ENCODE measurements at places on chromosomes 12 and 14. TPM values are rescaled to one million over a fixed set of nuclear protein-coding genes. Genes with fewer than 3 reads are reported as not detected.

DNA sequence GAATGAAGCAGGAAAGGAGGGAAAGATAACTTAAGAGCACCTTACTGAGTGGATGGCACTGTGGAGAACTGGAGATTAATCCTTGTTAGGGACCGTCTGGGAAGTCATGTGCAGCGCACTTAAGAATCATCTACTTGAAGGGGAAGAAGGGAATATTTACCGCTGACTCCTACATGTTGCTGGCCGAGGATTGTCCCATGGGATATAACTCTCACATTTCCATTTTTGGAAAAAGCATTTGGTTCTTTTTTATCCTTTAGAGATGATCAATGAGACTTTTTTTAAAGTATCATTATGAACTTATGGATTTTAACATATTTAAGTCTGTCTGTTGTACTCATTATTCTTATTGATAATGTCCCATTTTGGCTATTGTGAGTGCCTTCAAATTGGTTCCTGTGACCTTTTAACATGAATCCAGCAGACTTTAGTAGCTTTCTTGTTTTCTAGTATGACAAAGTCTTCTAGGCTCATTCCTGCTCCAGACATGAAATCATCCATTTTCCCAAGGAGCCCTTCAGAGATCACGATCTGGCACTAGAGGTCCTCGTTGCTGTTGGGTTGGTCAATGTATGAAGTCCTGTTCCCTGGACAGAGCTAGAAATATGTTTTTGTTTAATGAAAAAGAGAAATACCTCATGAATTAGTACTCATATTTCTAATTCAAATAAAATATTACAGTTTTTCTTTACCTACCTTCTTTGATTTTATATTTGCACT lies 20.2 kb upstream of the FAM234B start:
- peak; percentile 64 for DNase-seq

GRCh38 chr14:101371799-101372793 lies 189.2 kb upstream of the DIO3 start:
- no peak for DNase-seq

- DNase-seq: no peak
Measured at GRCh38 chr12:18966954-18967353, 162.6 kb upstream of the PLEKHA5 start.

Gene FOXN4
- total RNA-seq: not detected

Gene STAC3
- total RNA-seq: 3.6 TPM

Gene GUCY2C
- total RNA-seq: not detected

DNA sequence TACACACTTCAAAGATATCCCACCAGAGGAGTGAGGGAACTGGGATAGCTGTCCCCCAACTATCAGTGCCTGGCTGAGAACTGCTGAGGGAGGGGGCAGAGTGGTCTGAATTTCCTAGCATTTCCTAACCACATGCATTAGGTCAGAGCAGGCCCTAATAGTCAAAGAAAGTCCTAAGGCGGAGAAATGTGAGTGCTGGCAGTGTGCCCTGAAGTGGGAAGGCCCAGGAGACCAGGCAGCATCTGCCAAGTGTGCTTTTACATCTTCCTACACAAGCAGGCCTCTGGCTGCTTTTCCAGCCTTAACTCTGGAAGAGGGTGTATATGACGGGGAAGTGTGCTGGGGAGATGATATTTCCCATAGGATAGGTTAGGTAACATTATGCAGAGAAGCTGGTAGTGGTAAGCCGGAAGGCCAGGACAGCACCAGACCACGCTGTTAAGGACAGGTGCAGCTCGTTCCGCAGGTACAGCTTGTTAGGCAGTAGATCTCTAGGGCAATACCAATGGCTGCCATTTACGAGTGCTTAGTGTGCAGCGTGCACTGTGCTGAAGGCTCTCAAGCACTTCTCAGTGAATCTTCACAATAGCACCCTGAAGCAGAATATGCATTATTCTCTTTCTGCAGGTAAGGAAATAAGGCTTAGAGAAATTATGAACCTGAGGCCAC lies 9.1 kb upstream of the CCDC198 start:
- DNase-seq: no peak

Gene MIP
- total RNA-seq: not detected

Gene NXPH4
- total RNA-seq: 4.2 TPM

- no peak for DNase-seq
Measured at GRCh38 chr12:29569132-29569757, 71.8 kb upstream of the OVCH1 start.

Gene CLEC4C
- total RNA-seq: not detected

- DNase-seq: no peak
Measured at GRCh38 chr14:95339301-95339865, 19.7 kb upstream of the CLMN start.

Gene CD69
- total RNA-seq: 9.0 TPM

GRCh38 chr12:112969547-112970306 lies 8.6 kb upstream of the OAS2 start:
- no peak for DNase-seq

Gene PMEL
- not detected for total RNA-seq

- no peak for DNase-seq
Measured at GRCh38 chr12:67068204-67068731, 200.9 kb upstream of the CAND1 start.

Gene GPR162
- total RNA-seq: 2.2 TPM

Gene GNG2
- 68.2 TPM for total RNA-seq

DNA sequence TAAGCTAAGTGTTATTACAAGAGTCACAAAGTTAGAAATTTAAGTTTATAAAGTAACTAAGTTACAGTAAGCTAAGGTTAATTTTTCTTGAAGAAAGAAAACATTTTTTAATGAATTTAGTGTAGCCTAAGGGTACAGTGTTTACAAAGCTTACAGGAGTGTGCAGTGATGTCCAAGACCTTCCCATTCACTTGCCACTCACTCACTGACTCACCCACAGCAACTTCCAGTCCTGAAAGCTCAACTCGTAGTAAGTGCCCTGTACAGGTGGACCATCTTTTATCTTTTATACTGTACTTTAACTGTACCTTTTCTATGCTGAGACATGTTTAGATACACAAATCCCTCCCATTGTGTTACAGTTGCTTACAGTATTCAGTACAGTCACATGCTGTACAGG lies 60.9 kb upstream of the TMEM263 start:
- DNase-seq: no peak

DNA sequence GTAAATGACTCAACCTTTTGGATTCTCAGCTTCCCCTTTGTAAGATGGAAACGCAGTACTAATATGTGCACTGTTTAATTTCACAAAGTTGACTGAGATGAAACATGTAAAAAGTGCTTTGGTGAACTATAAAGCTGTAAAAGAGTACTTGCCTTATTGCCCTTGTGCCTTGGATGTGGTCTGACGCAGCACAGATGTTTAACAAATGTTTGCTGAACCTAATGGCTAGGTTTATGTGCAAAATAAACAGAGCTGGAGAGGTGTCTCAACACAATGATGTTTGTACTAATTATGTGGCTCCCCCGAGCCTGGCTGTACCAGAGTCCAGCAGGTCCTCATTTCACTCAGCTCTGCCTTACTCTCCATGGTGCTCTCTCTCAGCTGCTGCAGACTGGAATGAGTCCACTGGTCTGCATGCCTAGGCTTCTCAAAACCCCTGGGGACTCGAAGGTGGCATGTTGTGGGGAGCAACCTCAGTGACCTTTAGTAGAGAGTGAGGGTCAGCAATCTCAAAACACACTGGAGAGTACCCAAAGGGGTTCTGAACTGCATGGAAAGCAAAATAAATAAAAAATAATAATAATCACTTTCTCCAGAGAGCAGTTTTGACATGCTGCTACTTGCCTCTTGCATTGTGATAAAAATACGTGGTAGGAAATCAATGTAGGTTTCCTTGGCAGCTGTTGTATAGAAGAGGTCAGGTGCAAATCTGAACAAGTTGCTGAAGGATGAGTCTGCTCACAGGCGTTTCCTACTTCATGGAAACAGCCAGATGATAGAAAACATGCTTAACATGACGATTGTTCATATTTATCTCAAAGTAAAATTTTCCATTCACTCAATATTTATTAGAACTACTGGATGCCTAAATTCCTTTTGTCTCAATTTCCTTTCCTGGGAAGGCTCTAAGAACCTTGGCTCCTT lies 8.5 kb upstream of the AMIGO2 start:
- DNase-seq: no peak

Gene RPL10L
- not detected for total RNA-seq

DNA sequence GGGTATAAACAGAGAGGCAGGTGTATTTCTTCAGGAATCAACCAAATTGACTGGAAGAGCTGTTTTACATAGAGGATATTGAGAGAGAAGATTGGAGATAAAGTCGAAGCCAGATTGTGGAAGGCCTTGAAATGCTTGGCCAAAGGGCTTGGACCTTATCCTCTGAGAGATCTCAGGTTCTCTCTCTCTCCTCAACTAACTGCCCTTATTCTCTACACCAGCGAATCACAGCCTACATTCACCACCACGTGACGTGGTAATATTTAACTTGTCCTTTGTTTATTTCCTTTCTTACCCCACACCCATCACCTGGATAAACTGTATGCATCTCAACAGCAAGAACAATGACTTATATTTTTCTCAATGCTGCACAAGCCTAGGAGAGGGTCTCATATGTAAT lies 207.4 kb downstream of the EFCAB11 start:
- no peak for DNase-seq

Gene SLC7A8
- 41.4 TPM for total RNA-seq

DNA sequence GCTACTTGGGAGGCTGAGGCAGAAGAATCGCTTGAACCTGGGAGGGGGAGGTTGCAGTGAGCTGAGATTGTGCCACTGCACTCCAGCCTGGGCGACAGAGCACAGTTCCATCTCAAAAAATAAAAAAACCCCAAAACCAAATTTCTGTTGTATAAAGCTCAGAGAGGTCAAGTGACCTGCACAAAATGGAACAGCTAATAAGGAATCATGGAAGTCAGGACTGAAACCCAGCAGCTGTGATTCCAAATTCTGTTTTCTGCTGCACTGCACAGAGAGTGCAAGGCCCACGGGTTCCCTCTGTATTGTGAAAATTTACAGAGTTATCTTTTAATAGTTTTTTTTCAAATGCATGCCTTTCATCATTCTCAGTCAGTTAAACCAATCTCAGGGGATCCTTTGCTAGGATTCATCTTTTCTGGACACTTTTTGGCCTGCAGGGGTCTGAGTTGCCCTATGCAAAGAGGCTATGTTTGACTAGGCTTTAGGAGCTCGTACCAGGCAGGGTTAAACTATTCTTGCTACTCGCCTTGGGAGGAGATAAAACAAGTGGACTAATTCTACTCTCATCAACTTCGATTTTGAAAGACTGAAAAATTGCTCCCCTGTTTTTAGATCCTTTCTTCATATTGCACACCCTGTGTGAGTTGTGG lies 26.1 kb upstream of the AACS start:
- DNase-seq: no peak

DNA sequence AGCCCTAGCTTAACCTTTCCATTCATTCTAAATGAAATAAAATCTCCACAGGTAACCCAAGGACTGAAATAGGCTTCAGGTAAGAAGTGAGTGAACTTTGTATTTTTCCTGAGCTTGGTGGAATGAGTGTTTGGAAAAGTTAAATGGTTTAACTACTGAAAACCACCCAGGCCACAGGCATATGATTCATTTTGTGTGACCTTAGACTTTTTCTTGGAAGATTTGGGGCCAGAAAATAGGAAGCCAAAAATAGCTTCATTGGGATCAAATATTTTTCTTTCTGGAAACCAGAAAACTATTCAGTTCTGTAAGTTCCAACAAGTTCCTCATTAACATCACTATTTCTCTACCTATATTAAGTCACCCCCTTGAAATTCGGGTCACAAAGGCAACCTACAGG lies 212.6 kb downstream of the PCNX1 start:
- no peak for DNase-seq

DNA sequence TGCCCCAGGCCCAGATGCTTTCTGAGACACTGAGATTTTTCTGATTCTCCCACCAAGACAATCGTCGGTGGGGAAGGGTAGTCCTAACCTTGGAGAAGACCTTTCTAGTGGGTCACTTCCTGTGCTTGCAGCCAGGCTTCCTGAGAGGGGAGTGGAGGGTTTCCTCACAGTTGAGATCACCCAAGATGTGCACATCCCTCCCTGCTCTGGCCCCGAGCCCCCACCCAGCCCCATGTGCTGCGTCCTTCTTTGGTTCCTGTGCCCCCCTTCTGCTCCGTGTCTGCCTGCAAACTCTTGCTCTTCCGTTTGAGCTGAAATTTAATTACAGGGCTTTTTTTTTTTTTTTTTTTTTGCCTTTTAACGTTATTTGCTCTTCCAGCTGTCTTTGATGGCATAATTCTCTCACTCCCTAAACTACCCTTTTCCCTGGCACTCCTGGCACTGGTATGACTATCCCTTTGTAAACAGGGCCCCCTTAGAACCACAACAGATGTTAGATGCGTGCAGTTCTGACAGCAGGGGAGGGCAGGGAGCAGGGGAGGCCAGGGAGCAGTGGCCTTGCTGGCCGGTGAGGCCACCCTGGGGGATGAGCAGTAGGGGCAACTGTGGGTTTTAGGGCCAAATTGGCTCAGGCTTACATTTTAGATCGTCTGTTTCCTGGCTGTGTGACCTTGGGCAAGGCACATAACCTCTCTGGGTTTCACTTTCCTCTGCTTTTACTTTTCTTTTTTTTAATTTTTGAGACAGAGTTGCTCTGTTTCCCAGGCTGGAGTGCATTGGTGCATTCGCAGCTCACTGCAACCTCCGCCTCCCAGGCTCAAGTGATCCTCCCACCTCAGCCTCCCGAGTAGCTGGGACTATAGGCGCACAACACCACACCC lies 144.5 kb downstream of the PHETA1 start:
- DNase-seq: no peak

Gene ATP5MC2
- total RNA-seq: 191 TPM

Gene RNASE3
- total RNA-seq: not detected

GRCh38 chr12:131565267-131566015 lies 145.4 kb upstream of the SFSWAP start:
- DNase-seq: no peak

- DNase-seq: no peak
Measured at GRCh38 chr12:69417231-69417630, 53.0 kb upstream of the FRS2 start.

Gene ACOT6
- not detected for total RNA-seq

DNA sequence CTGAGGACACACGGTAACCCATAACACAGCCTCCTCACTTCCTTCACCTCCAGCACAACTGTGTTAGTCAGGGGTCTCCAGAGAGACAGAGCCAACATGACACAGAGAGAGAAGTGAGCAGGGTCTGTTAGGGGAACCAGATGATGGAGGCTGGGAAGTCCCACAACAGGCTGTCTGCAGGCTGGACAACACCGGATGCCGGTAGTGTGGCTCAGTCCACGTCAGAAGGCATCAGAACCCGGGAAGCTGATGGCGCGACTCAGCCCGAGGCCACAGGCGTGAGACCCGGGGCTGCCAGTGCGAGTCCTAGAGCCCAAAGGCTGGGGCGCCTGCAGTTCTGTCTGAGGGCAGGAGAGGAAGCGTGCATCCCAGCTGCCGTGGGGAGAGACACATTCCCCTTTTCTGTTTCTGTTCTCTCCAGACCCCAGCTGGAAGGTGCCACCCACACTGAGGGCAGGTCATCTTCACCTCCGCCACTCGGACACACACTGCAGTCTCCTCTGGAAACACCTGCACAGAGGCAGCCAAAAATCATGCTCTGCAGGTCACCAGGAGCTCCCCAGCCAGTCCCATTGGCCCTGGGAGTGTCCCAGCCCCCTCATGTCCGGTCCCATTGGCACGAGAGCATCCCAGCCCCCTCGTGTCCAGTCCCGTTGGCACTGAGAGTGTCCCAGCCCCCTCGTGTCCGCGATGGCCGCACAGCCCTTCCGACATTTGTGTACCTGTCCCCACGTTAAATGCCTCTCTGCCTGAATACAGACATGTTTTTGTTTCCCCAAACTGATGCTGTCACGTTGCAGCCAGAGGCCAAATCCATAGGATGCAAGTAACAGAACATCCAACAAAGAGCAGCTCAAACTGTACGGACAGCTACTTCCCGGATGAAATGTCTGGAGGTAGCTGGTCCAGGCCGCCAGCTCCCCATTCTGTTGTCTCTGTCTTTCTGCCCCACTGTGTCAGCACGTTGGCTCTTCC lies 7.9 kb upstream of the FBRSL1 start:
- no peak for DNase-seq

- peak; percentile 72 for DNase-seq
Measured at GRCh38 chr12:9331218-9331626, 123.0 kb upstream of the PZP start.

Data from tibial nerve (tissue), 4 donors.